ENCODE measurements at places on chromosomes 7 and 10.

DNA sequence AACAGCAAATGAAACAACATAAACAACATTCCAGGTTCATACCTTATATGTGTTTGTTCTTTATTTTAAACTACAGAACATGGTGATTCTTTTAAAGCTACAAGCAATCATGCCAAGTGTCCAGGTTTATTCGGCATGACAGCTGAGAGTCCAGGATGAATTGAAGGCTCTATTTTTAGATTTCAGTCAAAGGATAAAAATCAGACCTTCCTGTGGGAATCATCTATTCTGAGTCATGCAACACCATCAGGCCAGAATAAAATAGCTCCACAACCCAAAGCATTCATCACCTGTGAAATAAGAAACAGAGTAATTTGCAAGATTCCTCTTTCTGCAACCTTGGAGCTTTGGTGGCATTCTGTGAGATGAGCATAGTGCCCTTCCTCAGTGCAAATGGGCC lies 292.4 kb upstream of the MYO3A start:
- no peak for DNase-seq

GRCh38 chr10:101032637-101033224 lies 1.7 kb downstream of the SFXN3 start:
- DNase-seq, result no peak

GRCh38 chr7:117810642-117811512 lies 62.4 kb downstream of the CTTNBP2 start:
- no peak for DNase-seq

GRCh38 chr10:6207658-6208057 lies 4.9 kb downstream of the PFKFB3 start:
- DNase-seq, result no peak

GRCh38 chr7:121519548-121520521 lies 123.7 kb upstream of the FAM3C start:
- no peak for DNase-seq
